Muscle of leg (tissue), 16 donors: ENCODE measurements at places on chromosomes 2 and 18. TPM values are rescaled to one million over a fixed set of nuclear protein-coding genes. Genes with fewer than 3 reads are reported as not detected.

- H3K36me3 ChIP-seq = no peaks in the 10 kb centered on the region
- DNase-seq = peak; percentile 86
- peaks cover 8% of the 10 kb centered on the region for H3K4me1 ChIP-seq
- no peak overlapping the region for H3K4me3 ChIP-seq
- H3K27me3 ChIP-seq = peaks cover 4% of the 10 kb centered on the region
Observed at GRCh38 chr18:830315-830901, 18.4 kb upstream of the YES1 start.

GRCh38 chr18:41829647-41830516 lies 125.2 kb upstream of the PIK3C3 start:
- no peaks in the 10 kb centered on the region for H3K36me3 ChIP-seq
- H3K27me3 ChIP-seq = no peaks in the 10 kb centered on the region
- no peak overlapping the region for H3K4me3 ChIP-seq
- no peak overlapping the region for H3K27ac ChIP-seq
- no peak for DNase-seq

DNA sequence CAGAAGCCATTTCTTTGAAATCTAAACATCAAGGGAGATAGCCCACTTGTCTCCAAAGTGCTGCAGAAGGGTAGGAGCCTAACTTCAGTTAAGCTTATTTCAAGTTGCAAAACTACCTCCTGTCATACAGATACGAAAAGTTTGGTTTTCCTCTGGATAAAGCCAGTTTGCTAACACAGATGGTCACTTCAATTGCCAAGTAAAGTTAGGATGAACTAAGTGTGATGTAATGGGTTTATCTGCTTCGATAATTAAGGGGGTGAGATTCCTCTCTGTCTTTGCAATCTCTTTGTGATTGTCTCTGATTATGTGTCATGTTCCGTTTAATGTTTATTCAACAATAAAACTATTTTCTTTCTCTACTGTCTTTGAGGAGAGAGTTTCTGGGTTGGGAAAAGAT lies 156.4 kb downstream of the SLC39A10 start:
- H3K36me3 ChIP-seq = no peaks in the 10 kb centered on the region
- H3K4me3 ChIP-seq = no peak overlapping the region
- DNase-seq = peak; percentile 17
- H3K27ac ChIP-seq = no peak overlapping the region
- H3K4me1 ChIP-seq = no peaks in the 10 kb centered on the region

DNA sequence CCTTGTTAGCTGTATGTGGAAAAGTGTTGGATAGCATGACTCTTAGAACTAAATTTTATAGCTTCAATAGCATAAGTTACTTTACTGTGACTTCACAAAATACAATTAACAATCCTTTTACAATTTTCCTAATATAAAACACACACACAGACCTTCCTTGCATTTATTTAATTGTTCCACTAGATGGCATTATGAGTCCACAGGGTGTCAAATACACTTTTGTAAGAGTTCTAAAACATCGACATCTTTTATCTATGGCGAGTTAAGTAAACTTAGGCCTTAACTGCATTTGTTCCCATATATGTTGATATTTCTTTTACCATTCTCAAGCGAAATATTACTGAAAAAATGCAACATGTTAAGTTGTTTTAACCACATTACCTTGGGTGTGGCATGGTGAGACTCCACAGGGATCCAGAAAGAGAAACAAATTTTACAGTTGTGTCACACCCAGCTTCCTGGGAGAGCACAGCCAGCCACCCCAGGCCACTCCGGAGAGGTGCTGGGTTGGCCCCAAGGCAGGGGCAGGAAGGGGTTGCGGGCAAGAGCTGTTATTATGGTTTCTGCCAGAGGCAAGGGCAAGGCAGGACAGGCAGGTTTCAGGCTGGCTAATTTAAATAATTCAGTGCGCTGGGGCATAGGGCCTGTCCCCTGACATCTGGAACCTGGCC lies 312.4 kb upstream of the MC4R start:
- H3K27me3 ChIP-seq = no peaks in the 10 kb centered on the region
- H3K27ac ChIP-seq = no peak overlapping the region
- no peaks in the 10 kb centered on the region for H3K36me3 ChIP-seq
- DNase-seq = peak; percentile 33
- H3K4me1 ChIP-seq = no peaks in the 10 kb centered on the region

GRCh38 chr2:232852676-232853075 lies 17.4 kb upstream of the SNORC start:
- H3K36me3 ChIP-seq = peaks cover 44% of the 10 kb centered on the region
- no peaks in the 10 kb centered on the region for H3K27me3 ChIP-seq
- DNase-seq = no peak
- H3K4me3 ChIP-seq = no peak overlapping the region
- H3K4me1 ChIP-seq = no peaks in the 10 kb centered on the region

DNA sequence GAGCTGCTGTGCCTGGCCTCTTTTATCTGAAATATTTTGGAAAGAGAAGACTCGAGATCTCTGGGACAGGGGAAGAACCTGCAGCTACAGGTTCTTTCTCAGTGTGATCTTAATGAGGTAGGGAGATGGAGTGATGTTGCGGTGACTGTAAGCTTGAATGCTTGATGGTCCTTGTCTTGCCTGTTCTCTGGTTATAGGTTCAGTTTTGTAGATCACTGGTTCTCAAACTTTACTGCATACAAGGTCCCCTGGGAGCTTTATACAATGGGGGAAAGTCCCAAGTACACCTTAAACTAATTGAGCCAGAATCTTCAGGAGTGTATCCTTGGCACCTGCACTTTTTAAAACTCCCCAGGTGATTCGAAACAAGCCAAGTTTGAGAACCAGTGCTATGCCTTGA lies 136.7 kb upstream of the CXCR4 start:
- no peak overlapping the region for H3K27ac ChIP-seq
- no peak for DNase-seq
- no peaks in the 10 kb centered on the region for H3K36me3 ChIP-seq
- no peaks in the 10 kb centered on the region for H3K27me3 ChIP-seq
- no peak overlapping the region for H3K4me3 ChIP-seq

DNA sequence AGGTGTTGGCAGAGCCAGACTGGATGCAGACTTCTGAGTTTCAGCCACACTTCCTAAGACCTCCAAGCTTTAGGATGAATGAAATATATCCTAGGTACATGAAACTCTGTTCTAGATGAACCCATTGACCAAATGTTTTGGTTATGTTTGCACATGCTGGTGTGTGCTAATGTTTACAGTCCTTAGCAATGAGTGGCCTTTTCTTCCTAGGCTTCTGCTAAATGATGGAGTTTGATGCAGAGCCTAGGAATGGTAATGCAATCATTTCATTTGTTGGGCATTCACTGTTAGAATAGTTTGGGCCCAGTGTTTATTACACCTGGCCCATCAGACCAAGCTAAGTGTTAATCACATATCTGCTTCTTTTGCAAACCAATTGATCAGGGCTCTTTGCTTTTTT lies 464.7 kb downstream of the MEIS1 start:
- H3K27ac ChIP-seq = no peak overlapping the region
- no peak overlapping the region for H3K4me3 ChIP-seq
- H3K27me3 ChIP-seq = no peaks in the 10 kb centered on the region
- H3K36me3 ChIP-seq = no peaks in the 10 kb centered on the region

DNA sequence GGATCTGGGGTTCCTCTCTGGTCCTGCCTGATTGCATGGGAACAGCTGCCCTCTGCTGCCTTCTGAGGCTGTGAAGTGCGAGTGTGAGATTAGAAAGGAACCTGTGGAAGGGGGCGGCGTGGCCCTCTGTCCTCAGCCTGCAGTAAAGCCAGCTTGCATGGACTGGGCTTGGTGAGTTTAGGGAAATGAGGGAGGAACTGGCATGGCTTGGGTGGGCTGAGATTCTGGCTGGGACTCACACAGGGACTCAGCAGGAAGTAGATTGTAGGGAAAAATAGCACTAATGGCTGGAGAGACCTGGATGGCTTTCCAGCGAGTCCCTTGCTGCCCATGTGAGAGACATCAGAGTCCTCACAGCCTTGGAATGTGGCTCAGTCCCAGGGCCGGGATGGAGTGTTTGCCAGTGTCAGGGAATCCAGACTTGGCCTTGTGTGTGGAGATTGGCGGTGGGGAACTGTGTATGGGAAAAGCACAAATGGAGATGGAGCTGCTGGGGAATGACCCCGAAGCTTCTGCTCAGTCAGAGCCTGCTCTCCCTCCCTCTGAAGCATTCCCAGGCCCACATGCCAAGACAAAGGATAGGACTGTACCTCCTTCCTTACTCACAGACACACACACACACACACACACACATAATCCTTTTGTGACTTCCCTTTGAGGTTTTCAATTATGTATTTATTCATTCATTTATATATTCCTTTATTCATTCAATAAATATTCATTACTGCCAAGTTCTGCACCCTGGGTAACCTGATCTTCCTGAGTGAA lies 115.4 kb downstream of the ACAA2 start:
- no peaks in the 10 kb centered on the region for H3K27me3 ChIP-seq
- peak; percentile 87 for DNase-seq
- peaks cover 34% of the 10 kb centered on the region for H3K4me1 ChIP-seq
- H3K27ac ChIP-seq = peak overlapping the region; percentile 59
- H3K4me3 ChIP-seq = no peak overlapping the region

The GPR55 gene
- not detected for polyA plus RNA-seq

The ELP2 gene
- polyA plus RNA-seq = 61.6 TPM

The KCNG3 gene
- polyA plus RNA-seq = not detected

The ASXL3 gene
- polyA plus RNA-seq = 3.4 TPM

The RAB17 gene
- polyA plus RNA-seq = 1.2 TPM

The CRYBA2 gene
- polyA plus RNA-seq = not detected

The KLHL14 gene
- 0.19 TPM for polyA plus RNA-seq

The TMEM37 gene
- polyA plus RNA-seq = 6.3 TPM

The ALK gene
- polyA plus RNA-seq = 0.08 TPM

The MOB4 gene
- polyA plus RNA-seq = 37.1 TPM

The SLC14A1 gene
- polyA plus RNA-seq = 1.8 TPM

The STPG4 gene
- polyA plus RNA-seq = not detected
